NCI-H510A (cell line): ENCODE measurements at places on chromosomes 3 and 15.
A peak's percentile ranks its signal among the peaks of the same experiment; 100 is the strongest.

DNA sequence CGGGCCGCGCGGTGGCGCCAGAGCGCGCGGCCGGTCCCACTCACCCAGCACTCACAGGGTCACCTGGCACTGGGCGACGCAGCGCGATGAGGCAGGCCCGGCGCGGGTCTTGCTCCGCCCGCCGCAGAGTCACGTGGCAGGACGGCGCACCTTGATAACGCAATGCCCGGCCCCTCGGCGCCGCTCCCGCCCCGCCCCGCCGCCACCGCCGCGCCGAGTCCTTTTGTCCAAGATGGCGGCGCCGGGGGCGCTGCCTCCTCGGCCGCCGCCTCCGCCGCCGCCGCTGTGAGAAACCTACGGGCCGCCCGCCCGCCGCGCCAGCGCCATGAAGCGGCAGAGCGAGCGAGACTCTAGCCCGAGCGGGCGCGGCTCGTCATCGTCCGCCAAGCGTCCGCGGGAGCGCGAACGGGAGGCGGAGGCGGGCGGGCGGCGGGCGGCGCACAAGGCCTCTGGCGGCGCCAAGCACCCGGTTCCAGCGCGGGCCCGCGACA, at the start of gene RBM15B:
Gene RBM15B, plus strand, starts transcription at position 211 of the 491 bp plus-strand sequence. Its CDS starts 115 bp downstream, at position 326.
- peak; percentile 66 for DNase-seq

- no peak for DNase-seq
Observed at GRCh38 chr3:143121241-143122088, 1.9 kb downstream of the CHST2 start.

DNA sequence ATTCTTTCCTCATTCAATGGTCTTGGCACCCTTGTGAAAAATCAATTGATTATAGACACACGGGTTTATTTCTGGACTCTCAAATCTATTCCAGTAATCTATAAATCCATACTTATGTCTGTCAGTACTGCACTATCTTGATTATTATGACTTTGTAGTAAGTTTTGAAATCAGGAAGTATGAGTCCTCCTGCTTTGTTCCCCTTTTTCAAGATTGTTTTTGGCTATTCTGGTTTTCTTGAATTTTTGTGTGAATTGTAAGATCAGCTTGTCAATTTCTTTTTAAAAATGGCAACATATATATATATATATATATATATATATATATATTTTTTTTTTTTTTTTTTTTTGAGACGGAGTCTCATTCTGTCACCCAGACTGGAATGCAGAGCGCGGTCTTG, 32.3 kb upstream of the CFAP20DC start:
- DNase-seq: no peak

GRCh38 chr15:84659904-84660781, 2.1 kb upstream of the NMB start:
- no peak for DNase-seq

- no peak for DNase-seq
Observed at GRCh38 chr3:187986514-187986934, 167.4 kb upstream of the LPP start.

GRCh38 chr3:141218162-141218835, 13.3 kb upstream of the PXYLP1 start:
- no peak for DNase-seq

- DNase-seq: no peak
Observed at GRCh38 chr3:132079147-132079546, 44.3 kb upstream of the CPNE4 start.

DNA sequence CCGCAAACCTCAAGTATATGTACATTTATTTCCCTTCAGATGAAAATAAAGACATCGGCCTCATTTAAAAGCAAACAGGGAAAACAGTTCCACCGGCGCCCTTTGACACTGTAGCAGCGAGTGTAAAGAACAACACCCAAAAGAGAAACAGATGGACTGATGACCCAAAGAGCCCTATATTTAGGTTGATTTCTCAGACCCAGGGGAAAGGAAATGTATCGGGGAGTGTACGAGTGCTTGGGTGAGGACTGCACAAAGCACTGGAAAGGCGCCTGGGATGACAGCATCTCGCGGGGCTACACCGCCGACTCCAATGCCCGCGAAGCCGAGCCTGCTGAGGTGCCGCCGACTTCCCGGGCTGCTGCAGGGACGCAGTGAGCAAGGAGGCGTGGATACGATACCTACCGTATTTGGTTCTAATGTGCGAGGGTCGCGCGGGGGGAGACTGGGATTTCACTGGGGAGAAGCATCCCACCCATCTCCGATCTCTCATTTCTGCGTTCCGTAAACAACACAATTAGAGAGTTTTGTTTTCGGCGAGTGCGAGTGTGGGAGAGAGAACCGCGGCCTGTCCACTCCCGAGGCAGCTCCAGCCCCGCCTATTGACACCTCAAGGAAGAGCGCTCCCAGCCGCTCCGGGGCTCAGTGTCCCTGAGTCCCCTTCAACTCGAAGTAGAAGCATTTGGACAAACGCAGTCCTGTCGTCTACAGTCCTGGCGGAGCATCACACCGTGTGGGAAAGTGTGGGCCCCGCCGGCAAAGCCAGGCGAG, 2.0 kb downstream of the MECOM start:
- peak; percentile 31 for DNase-seq

GRCh38 chr3:121698476-121698875, 37.8 kb upstream of the HCLS1 start:
- no peak for DNase-seq

GRCh38 chr3:155325263-155325835, 31.9 kb upstream of the STRIT1 start:
- DNase-seq: peak; percentile 7

GRCh38 chr3:45793482-45794176, 2.7 kb downstream of the SLC6A20 start:
- no peak for DNase-seq
